Kidney tubule cell (primary cell): ENCODE measurements at places on chromosomes 16 and 17.

DNA sequence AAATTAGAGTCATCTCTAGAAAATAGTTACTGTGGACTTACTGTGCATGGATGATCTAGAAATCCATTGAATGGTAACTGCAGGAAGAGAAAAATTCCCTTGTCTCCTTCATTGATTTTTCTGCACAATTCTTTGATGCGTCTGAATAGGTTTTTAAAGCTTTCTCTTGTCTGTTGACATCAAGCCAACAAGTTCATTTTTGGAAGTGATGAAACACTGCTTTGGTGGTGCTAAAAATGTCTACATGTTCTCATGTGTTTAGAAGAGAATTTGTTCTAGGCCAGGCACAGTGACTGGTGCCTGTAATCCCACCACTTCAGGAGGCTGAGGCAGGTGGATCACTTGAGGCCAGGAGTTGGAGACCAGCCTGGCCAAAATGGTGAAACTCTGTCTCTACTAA is 57.1 kb upstream of the AXIN2 start:
- no peak for DNase-seq

DNA sequence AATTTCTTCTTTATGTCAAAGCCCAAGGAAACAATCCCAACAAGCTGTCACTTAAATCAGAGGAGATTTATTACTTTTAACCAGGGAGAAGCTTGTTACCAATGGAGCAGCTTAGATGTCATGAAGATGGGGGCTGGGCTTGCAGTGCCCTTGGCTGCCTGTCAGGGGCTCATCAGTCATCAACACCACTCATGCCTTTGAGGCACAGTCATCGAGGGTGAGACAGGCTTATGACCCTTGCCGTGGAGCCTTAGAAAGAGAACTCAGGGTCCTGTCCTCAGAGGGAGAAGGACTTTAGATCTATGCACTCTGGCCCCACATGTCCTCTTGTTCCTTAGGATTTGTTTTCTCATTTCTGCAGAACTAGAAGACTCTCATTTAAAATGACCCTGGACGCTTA is 318.3 kb downstream of the CBLN1 start:
- DNase-seq = peak; percentile 87

DNA sequence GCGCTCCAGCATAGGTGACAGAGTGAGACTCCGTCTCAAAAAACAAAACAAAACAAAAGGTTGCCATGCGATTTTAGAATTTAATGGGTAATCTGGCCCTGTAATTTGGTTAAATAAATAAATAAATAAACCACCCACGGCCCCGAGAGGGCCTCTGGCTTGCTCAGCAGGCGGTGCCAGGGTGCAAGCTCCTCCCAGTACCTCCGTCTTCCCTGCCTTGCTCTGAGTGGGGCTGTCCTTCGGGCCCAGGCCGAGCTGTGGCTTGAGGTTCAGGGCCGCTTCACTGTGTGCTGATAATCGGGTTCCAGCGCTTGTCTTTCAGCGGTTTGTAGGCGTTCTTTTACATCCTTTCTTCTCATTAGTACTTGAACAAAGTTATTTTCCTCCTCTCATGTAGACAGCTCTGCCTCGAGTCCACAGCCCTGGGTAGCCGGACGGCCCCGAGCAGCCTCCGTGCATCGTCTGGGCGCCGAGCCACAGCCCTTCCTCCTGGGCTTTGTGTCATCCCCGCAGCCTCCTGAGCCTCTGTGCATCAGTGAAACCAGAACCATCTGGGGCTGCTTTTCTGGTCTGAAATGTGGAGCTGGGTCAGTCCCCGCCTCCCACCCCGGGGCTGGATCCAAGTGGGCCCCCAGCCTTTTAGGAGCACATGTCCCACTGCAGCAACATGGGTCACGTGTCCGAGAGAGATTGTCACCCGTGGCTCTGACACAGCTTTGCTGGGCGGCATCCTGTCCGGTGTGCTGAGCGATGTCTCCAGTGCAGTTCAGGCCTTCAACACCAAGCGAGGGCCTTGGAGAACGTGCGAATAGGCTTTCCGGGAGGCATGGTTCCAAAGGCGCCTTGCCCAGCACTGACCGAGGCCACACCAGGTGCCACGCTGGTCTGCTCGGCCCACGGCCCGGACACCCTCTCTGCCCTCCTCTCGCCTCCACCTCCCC is 157.4 kb upstream of the CHMP6 start:
- DNase-seq = peak; percentile 25

DNA sequence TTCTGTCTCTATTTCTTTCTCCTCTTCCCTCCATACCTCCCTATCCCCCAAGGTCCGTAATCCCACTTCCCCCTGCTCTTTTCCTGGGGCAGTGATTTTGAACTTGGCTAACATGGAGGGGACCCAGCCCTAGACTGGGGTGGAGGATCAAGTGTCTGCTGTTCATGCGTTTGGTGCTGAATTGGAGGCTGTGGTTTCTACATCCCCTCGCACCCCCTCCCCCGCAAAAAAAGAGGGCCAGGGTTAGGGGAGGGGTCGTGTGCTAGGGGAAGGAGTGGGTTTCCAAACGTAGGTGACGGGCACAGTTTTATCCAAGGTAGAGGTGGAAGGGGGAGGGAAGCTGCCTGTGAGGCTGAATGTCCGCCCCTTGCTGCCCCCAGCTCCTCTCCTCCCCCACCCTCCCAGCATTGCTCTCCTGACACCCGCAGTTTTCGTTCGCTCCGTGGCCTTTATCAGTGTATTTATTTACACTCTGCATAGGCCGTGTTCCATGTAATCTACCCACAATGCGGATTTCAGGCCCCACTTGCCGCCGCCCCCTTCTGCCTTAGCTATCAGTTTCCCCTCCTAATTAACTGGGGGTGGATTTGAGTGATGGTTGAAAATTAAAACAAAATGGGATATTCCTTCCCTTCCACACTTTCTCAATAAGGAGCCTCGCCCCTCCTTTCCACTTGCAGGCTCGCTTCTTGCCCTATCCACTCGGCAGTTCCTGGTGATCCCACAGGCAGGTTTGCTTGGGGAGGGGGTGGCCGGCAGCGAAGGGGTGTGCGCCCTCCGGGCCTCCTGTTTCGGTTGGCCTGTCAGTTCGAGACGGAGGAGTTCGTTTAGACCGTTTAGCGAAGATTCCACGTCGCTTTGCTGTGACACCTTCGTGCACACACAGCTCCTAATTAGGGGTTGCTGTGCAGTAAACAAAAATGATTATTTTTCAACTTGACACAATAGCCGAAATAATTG is 2.0 kb downstream of the GNAO1 start:
- no peak for DNase-seq

DNA sequence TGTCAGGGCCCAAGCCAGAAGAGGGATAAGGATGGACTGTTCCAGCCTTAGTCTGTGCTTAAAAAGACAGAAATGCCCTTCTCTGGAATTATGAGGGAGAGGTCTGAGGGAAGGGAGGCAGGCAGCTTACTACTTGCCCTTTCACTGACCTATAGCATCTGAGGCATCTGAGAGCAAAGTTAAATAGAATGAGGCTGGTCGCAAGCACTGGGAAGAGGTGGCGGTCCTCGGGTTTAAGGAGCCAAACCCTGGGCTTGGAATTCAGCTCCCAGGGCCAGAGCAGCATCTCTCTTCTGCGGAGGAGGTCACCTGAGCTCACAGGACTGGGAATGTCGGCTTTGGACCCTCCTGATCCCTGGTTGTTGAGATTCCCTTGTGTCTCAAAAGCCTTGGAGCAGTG is 3.1 kb upstream of the LIMD2 start:
- DNase-seq = no peak

- no peak for DNase-seq
These were observed 110.7 kb upstream of the IRX3 start for GRCh38 chr16:54397190-54397835.

GRCh38 chr16:14566599-14566998 is 63.5 kb downstream of the PARN start:
- DNase-seq = no peak

DNA sequence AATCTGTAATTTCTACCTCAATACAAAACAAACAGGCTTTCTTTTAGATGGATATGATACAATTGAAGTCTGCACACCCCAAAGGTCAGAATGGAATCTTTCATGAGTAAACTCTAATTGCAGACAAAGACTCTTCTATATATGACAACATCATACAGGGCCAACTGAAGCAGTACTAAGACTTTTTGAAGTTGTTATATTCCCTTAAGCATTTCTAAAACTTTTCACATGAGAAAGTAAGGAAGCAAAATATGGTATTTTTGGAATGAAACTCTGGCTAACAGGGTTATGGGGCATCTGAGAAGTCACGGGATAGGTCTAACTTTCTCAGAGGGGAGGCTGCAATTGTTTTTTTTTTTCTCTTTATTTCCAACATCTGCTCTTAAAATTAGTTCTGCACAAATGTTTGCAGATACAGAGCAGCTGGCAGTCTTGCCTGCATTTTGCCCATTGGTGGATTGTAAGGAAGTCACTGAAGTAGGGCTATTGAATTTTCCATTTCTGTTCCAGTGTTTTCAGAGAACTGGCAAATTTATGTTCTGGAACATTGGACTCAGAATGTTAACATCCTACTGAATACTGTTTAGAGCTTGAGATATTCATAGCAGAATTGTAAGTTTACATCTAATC is 59.1 kb downstream of the SSH2 start:
- DNase-seq = no peak

GRCh38 chr17:40910441-40910841 is 25.4 kb upstream of the KRT20 start:
- DNase-seq = no peak

DNA sequence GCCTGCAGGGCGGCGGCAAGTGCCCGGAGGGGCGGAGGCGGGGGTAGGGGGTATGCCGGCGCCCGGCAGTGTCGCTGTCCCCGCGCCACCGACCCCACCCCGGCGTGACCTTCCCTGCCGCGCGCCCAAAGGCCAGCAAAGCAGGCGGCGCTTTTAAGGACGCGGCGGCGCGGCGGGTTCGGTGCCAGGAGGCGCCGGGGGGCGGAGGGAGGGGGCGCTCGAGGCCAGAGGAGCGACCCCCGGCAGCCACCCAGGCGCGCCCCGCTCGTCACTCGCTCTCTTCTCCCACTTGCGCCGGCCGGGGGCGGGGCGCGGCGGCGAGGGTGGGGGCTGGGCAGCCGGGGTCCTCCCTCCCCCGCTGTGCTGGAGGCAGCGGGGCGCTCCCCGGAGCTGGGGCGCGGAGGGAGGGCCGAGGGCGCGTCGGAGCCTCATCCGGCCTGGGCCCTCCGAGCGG is 8.6 kb upstream of the BAHCC1 start:
- no peak for DNase-seq

GRCh38 chr16:73232555-73233328 is 184.8 kb upstream of the ZFHX3 start:
- peak; percentile 91 for DNase-seq

DNA sequence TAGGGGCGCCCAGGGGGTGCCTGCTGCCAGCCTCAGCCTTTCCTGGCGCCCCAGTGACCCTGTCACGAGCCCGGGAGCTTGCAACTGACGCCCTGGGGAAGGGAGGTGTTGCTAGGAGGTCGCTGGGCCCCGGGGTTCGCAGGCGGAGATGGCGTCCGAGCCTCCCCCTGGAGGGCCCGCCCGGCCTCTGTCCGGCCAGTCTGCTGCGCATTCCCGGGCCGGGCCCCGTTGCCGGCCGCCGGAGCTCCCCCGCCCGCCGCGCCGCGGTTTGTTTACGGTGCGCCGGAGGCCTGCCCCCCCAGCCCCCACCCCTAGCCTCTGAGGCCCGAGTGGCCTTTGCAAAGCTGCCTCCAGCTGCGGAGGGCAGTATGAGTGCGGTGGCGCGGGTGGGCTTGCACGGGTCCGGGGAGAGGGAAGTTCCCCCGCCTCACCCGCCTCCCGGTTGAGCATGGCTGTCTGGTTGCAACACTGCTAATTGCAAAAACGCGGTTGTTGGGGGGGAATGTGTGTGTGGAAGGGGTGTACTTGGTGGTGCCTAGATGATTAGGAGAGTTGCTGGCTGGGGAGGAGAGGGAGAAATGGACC is 514 bp downstream of the THRA start:
- no peak for DNase-seq

GRCh38 chr16:2512735-2513404 is 882 bp upstream of the ATP6V0C start:
- no peak for DNase-seq

GRCh38 chr17:63249256-63250004 is 196.7 kb downstream of the CYB561 start:
- no peak for DNase-seq

GRCh38 chr17:83065660-83066542 is 13.5 kb upstream of the METRNL start:
- no peak for DNase-seq

GRCh38 chr16:1488619-1489018 is at the start of gene PTX4:
TSS of gene PTX4 (minus strand) at chr16:1488944. CDS start at chr16:1488909, 35 bp downstream.
- DNase-seq = no peak

DNA sequence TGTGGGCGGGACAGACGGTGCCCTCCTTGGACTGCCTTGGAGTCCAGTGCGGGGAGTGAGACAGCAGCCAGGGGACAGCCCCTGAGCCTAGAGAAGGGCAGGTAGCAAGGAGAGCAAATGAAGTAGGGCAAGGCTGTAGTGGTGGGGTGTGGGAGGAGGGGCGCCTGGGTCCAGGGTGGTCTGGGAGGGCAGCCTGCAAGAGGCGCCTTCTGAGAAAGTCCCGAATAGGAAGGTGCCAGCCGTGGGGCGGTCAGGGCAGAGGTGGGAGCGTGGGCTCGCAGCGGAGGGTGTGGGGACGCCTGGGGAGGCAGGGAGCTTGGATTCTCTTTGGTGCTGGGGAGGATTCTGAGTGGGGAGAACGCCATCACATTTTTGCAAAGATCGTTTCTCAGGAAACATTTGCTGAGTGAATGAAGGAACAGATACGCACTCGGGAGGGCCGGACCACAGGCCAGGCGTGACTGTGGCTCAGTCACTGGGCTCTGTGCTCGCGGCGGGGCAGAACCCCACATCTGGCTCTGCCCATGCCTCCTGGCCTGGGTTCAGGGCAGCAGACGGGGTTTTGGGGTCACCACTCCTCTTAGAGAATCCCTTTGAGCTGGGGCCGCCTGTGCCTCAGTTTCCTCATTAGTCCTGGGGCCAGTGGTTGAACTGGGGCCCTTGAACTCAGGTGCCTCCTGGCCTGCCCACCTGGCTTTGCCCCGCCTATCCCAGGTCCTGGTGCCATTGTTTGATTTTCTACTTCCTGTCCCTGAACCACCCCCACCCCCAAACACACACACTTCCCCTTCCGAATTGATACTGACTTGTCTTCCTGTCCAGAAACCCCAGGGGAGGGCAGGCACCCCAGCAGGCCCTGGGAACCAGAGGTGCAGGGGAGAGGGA is 4.2 kb downstream of the SNN start:
- DNase-seq = no peak

DNA sequence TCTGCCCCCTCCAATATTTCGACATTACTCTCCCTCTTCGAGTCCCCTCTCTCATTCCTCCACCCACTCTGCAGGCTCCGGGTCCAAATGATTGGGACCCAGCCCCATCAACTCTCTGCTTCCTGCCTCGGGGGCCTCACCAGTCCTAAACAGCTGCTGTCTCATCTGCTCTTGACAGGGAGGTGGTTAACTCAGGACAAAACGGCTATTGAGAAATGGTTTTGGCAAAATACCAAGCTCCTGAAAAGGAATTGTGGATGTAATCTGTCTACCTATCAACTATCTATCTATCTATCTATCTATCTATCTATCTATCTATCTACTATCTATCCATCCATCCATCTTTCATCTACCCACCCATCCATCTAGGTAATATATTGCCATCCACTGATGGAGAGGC is 2.2 kb downstream of the CD300H start:
- DNase-seq = no peak

GRCh38 chr17:74371653-74372147 is 4.4 kb downstream of the GPR142 start:
- DNase-seq = no peak

GRCh38 chr17:8745586-8746500 is 1.2 kb upstream of the CCDC42 start:
- peak; percentile 50 for DNase-seq
